Activated CD8-positive, alpha-beta memory T cell treated with anti-CD3 and anti-CD28 coated beads for 36 hours (primary cell): ENCODE measurements at places on chromosomes 1 and 21. TPM values are rescaled to one million over a fixed set of nuclear protein-coding genes. Genes with fewer than 3 reads are reported as not detected.

The RHOU gene
- total RNA-seq = 0.19 TPM

The F13B gene
- total RNA-seq = not detected

The U2AF1 gene
- total RNA-seq = 17.2 TPM

The VANGL2 gene
- total RNA-seq = 0.06 TPM

The CA6 gene
- total RNA-seq = 2.5 TPM

The ARMH1 gene
- total RNA-seq = 52.0 TPM

The DMBX1 gene
- total RNA-seq = not detected

The AVPR1B gene
- total RNA-seq = not detected

The IL20 gene
- not detected for total RNA-seq

The TAF5L gene
- total RNA-seq = 31.1 TPM

The FHAD1 gene
- total RNA-seq = not detected

The RGS13 gene
- not detected for total RNA-seq

The LCE1C gene
- total RNA-seq = not detected

The TMPRSS3 gene
- total RNA-seq = 33.8 TPM
